ENCODE measurements at places on chromosomes 1 and 21.
A peak's percentile ranks its signal among the peaks of the same experiment; 100 is the strongest.

- DNase-seq: no peak
These were observed 22.6 kb upstream of the RAB3GAP2 start for GRCh38 chr1:220294846-220295301.

DNA sequence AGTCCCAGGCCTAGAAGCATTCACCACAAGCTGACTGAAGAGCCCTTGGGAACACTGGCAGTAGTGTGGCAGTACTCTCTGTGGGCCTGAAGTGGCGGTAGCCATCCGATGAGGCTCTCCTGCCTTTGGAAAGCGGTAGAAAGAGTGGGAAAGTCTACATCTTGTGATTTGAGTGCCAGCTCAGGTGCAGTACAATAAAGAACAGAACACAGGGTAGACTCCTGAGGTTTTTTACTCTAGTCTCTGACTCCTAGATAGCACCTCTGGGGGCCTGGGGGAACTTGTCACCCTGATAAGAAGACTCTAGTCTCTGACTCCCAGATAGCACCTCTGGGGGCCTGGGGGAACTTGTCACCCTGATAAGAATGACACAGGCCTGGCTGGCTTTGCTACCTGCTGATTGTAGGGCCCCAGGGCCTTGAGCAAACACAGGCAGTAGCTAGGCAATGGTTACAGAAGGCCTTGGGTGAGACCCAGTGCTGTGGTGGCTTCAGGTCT, 18.0 kb upstream of the IL20 start:
- DNase-seq: no peak

- no peak for DNase-seq
These were observed 5.8 kb upstream of the KANK4 start for GRCh38 chr1:62325081-62325480.

GRCh38 chr1:203324105-203325025, 19.0 kb downstream of the BTG2 start:
- peak; percentile 59 for DNase-seq

- no peak for DNase-seq
These were observed 133.8 kb downstream of the AK5 start for GRCh38 chr1:77415579-77415978.

GRCh38 chr1:34176830-34177603, at the start of gene C1orf94:
TSS of gene C1orf94 (plus strand) at chr1:34176907. CDS start at chr1:34177790, 883 bp downstream.
- DNase-seq: no peak

- DNase-seq: peak; percentile 12
These were observed 1.6 kb upstream of the PTPN7 start for GRCh38 chr1:202162047-202162417.

- DNase-seq: no peak
These were observed 347.4 kb downstream of the SIPA1L2 start for GRCh38 chr1:232282498-232282897.

Measured in stimulated activated naive CD4-positive, alpha-beta T cell (primary cell).